ENCODE measurements at places on chromosomes 16 and 17.

- DNase-seq, result no peak
Observed at GRCh38 chr17:45172232-45172540, 10.5 kb downstream of the HEXIM2 start.

GRCh38 chr17:32588982-32589381, 102.2 kb downstream of the CDK5R1 start:
- no peak for DNase-seq

- DNase-seq, result no peak
Observed at GRCh38 chr16:85662976-85663830, 25.6 kb downstream of the GINS2 start.

DNA sequence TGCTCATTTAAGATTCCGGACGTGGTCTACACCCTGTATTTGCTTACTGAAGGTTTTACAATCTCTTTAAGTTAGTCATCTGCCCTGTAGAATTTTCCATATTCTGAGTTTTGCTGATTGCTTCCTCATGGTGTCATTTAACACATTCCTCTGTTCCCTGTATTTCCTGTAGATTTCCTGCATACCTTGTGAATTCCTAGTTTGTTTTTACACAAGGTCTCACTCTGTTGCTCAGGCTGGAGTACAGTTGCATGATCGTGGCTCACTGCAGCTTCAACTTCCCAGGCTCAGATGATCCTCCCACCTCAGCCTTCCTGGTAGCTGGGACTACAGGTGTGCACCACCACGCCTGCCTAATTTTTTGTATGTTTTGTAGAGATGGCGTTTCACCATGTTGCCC, 66.8 kb downstream of the CMIP start:
- no peak for DNase-seq

DNA sequence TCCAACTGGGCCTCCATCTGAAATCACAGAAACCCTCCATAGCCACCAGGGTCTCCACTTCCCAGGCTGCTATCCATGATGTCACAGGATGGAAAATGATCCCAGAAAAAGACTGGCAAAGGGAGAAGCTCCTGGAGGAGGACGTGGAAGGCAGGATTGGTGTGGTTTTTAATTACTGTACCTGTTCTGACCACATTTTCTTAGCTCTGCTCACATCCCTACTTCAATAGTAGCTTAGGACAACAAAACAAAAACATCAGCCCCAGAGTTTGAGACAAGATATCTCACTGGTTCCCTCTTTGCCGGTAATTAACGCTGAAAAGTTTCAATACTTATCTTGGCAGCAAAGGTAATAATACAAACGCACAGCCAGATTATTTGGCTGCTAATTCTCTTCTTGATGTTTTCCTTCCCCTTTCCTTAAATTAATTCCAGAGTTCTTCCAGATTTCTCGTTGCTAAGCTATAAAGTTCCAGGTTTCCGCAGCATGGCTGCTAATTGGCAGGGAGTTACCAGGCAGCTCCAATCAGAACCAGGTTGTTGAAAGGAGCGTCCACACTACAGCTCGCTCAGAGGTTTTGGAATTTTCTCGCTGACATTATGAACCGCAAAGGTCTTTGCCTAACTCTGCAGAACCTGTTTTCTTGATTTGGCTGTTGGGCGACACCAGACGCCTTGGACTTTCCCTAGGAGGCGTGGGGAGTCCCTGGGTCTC, 263.4 kb downstream of the MRTFB start:
- DNase-seq, result no peak

GRCh38 chr16:65875381-65876055, 491.0 kb upstream of the CDH5 start:
- DNase-seq, result no peak

DNA sequence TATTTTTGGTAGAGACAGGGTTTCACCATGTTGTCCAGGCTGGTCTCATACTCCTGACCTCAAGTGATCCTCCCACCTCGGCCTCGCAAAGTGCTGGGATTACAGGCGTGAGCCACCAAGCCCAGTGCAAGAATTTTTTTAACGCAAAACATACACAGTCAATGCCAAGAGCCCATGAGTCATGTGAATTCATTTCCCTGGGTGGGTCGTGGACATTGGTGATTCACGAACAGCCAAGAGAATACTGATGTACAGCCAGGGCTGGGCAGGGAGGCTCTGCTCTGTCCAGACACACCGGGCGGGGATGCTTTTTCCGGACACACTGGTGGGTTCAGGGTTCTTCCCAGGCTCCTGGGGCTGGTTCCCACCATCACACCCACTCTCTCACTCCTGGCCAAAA, 17.7 kb downstream of the SLC38A8 start:
- DNase-seq, result no peak

GRCh38 chr17:47654991-47655390, 5.3 kb downstream of the KPNB1 start:
- no peak for DNase-seq
